ENCODE measurements at places on chromosomes 4 and X. TPM values are rescaled to one million over a fixed set of nuclear protein-coding genes. Genes with fewer than 3 reads are reported as not detected.

Gene PALLD
- total RNA-seq = 16.7 TPM

Gene RNF175
- total RNA-seq = 0.37 TPM

Gene PNMA6F
- not detected for total RNA-seq

Gene TMPRSS11A
- total RNA-seq = not detected

Gene POU4F2
- not detected for total RNA-seq

Gene CTAG1A
- total RNA-seq = not detected

Gene FOXR2
- not detected for total RNA-seq

Gene VCX3A
- total RNA-seq = not detected

Gene POLA1
- total RNA-seq = 29.9 TPM

Gene MSANTD1
- 2.4 TPM for total RNA-seq

Gene AP1S2
- total RNA-seq = 33.3 TPM

Gene ARHGAP36
- total RNA-seq = not detected

Gene CSN2
- not detected for total RNA-seq

Gene F8A3
- total RNA-seq = 0.23 TPM

Gene CTAG2
- not detected for total RNA-seq

Gene PRDM8
- 1.8 TPM for total RNA-seq

Gene CDS1
- total RNA-seq = 0.28 TPM

Gene NUP62CL
- 4.9 TPM for total RNA-seq

Gene FGF2
- 2.7 TPM for total RNA-seq

Gene USP26
- total RNA-seq = not detected

Gene SLC9B1
- total RNA-seq = 2.5 TPM

Gene MAB21L2
- not detected for total RNA-seq

Gene NRK
- not detected for total RNA-seq

Gene SCML2
- total RNA-seq = 3.0 TPM

Gene SPATA4
- total RNA-seq = not detected

Gene TEX13C
- total RNA-seq = not detected

Gene MAGEA12
- not detected for total RNA-seq

Gene VGLL1
- total RNA-seq = not detected

Gene CHRNA9
- not detected for total RNA-seq

Measured in activated T-cell treated with anti-CD3 and anti-CD28 coated beads, Interleukin-2, amount 50 U/mL, for 72 hours (primary cell).